ENCODE measurements at places on chromosomes 4 and X. TPM values are rescaled to one million over a fixed set of nuclear protein-coding genes. Genes with fewer than 3 reads are reported as not detected.

DNA sequence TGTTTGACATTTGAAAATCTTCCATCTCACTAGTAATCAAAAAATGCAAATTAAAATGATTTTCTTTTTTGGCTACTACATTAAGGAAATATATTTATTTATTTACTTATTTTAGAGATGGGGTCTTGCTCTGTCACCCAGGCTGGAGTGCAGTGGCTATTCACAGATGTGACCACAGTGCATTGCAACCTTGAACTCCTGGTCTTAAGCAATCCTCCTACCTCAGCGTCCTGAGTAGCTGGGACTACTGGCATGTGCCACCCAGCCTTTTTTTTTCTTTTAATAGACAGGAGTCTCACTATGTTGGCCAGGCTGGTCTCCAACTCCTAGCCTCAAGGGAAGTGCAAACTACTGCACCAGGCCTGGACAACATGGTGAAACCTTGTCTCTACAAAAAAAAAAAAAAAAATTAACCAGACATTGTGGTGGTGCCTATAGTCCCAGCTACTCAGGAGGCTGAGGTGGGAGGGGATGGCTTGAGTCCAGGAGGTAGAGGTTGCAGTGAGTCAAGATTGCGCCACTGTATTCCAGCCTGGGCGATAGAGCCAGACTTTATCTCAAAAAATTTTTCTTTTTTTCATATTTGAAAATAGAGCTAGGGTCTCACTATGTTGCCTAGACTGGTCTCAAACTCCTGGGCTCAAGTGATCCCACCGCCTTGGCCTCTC lies 4.4 kb upstream of the SMIM14 start:
- no peak for DNase-seq

- no peak for DNase-seq
Measured at GRCh38 chr4:118270492-118270891, 82.3 kb downstream of the PRSS12 start.

ZCCHC18 gene
- total RNA-seq, result 0.88 TPM

DNA sequence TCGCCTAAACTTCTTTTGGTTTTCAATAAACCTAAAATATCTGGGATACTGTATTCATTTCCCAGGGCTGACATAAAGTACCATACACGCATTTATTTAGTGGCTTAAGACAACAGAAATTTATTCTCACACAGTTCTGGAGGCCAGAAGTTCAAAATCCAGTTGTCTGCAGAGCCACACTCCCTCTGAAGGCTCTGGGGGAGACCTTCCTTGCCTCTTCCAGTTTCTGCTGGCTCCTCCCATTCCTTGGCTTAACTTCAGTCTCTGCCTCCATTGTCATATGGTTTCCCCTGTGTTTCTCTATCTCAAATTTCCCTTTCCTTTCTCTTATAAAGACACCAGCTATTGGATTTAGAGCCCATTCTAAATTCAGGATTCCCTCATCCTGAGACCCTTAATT lies 44.4 kb downstream of the NR3C2 start:
- DNase-seq, result no peak

- peak; percentile 4 for DNase-seq
Measured at GRCh38 chr4:73213916-73214653, 44.5 kb downstream of the ANKRD17 start.

DNA sequence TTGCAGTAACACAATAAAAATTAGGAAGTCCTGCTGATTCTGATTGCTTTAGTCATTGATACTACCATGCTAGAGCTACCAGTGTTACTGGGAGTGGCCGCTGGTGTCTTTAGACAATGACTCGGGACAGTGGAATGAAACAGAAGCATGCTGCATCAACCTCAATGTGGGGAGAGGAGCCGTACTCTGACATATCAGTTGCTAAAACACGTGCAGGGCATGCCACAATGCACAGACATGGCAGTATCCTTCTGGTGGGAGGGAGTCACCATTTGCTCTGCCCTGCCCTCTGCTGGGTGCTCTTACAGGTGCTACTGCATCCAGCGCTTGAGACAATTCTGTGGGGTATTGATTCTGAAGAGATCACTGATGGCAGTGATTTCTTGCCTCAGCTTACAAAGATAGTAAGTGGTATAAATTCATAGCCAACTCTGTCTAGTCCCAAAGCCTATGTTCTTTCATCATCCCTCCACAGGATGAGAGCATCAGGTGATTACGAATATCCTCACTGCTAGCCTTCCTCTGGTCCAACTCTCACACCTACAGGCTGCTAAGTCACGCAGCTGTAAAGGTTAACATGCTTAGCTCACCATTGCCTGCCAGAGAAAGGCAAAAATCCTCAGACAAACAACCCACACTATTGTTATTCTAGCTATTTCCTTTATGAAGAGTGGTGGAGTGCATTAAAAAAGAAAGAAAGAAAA lies 43.7 kb downstream of the NSG1 start:
- DNase-seq, result peak; percentile 11

GRCh38 chr4:78336093-78336943 lies 215.3 kb upstream of the ANXA3 start:
- no peak for DNase-seq

CNGA1 gene
- total RNA-seq, result not detected

RENBP gene
- total RNA-seq, result 4.9 TPM

GRCh38 chrX:152658302-152658701 lies 20.6 kb downstream of the GABRQ start:
- DNase-seq, result no peak

DNA sequence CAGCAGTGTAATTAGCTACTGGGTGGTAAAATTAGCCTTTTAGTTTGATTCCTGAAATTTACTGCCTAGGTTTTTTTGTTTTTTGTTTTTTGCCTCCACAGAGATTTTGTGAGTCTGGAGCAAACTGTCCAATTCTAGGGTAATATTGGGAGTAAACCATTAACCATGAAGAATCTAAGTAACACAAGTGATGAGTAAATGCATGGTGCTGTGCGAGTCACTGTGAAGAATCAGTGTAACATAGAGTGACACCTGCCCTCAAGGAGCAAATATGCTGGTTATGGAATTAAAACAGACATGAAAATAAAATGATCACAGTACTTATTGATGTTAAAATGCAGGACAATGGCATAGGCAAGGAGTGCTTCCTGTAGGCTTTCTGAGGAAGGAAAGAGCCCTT lies 60.1 kb downstream of the LRP2BP start:
- DNase-seq, result no peak

SOX3 gene
- not detected for total RNA-seq

- DNase-seq, result no peak
Measured at GRCh38 chrX:78658845-78659744, at the start of gene RTL3. RTL3 (minus strand) TSS chrX:78659328; CDS start chrX:78658420, 908 bp downstream.

DNA sequence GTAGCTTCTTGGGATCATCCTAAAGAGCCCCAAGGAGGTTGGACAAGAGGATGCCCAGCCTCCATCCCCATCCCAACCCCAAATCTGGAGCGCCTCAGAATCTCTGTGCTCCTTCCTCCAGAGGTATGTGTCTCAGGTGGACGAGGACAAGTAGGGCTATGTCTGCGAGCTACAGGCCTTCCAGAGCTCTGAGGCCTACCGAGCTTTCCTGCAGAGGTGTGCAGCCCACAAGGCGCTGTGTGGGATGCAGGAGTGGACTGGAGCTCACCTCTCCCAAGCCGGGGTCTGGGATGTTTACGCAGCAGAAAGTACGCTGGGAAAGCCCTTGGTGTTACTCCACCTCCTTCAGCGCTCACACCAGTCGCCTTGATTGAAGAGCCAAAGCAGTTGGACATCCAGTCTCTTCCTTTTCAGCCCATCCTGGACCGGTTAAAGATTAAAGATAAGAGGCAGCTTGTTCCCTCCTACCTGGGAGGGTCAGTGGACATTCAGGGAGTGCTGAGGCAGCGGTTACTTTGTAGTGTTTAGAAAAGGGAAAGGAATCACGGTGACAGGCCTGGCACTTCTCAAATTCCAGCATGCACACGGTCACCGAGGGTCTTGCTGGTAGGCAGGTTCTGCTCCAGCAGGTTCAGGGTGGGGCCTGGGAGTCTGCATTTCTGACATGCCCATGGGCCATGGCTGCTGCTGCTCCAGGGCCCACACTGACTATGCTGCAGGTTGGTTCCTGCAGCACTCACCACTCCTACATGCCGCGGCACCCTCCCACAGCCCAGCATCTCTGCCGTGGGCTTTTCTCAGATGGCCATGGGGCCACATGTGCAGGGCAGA lies 29.5 kb upstream of the JAKMIP1 start:
- DNase-seq, result no peak

CSAG3 gene
- not detected for total RNA-seq

DNA sequence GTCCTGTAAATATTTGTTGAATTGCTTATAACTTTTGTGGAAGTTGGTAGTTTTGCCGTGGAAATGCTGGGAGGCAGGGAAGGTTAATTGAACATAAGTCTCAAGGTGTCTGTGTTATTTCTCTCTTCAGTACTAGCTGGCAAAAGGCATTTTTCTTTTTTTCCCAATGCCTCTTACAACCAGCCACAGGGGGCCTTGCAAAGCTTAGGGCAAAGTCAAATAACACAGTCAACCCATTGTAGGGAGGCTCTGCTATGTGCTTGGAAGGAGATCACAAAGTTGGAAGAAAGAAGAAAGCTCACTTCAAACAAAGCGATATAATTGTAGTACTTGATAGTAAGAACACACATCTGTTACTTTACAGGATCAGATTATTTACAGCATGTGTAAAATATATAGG lies 802.6 kb downstream of the PDHA2 start:
- no peak for DNase-seq

GRCh38 chr4:10093271-10093621 lies 23.4 kb downstream of the WDR1 start:
- no peak for DNase-seq

DNA sequence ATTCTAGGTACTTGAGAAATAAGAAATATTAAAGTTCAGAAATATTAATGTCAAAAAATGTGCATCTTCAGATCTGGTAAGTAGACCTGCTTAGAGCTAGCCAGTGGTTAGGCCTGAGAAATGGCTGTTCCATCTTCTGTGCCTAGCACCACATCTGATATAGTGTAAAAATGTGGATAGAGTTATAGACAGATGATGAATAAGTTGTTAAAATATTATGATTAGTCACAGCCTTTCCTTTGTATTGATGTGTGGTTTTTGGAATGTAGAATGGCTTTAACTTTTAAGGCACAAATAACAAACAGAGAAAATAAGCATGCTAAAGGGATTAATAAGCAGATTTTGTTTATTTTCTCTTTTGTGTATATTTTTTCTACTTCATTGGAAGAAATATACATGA lies 133.5 kb upstream of the NUDT6 start:
- DNase-seq, result no peak

ODAM gene
- total RNA-seq, result not detected

- no peak for DNase-seq
Measured at GRCh38 chrX:3963980-3964379, 250.5 kb upstream of the PRKX start.

LINC00632 gene
- total RNA-seq, result 0.46 TPM

DNA sequence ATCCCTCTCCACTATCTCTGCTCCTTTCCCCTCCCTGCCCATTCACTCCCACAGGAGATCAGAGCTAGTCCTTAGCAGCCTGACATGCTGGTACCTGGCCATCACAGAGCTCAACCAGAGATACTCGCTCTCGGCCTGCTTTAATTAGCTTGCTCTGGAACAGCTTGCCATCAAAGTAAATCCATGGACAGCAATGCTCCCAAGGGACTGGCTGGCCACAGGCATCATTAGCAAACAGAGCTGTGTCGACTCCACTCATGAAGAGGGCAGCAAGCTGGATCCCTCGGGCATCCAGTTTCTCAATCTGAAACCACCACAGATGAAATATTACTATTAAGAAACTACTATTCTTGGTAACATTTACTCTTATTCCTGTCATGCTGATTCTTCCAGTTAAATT lies 43.4 kb upstream of the PHF8 start:
- no peak for DNase-seq

DNA sequence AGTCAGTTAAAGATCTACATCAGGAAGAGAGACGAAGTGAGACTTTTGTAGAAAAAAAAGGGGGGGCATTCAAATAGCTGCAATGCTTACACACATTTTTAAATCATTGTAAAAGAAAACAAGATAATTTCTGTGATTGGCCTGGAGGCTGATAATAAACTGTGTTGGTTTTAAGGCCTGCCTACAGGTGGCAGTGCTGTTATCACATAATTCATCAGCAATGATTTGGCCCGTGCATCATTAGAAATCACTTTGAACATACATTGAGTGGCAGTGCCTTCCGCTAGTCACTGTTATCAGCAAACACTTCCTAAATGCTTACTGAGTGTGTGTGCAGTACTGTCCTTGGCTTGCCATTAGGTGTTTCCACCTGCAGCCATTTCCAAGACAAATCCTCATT lies 831.9 kb downstream of the TRIML1 start:
- no peak for DNase-seq

DNA sequence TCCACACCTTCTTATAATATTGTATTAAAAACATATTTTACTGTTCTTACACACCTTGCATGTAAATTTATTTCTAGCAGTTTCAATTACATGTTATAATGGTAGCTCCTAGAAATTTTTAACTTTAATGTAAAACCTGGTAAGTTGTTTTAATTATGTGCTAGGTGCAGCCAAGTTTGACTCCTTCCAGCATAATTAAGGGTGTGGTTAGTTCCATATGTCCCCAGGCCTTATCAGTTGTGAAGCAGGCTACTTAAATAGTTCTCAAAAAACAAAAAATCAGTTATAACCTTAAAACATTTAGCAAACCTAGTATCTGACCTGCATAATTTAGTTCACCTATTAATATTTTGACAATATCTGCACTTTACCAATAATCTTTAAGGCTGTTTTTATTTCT lies 26.9 kb upstream of the PASD1 start:
- no peak for DNase-seq

GRCh38 chrX:39946822-39947221 lies 150.9 kb downstream of the BCOR start:
- no peak for DNase-seq

- DNase-seq, result no peak
Measured at GRCh38 chrX:47156611-47157520, 11.8 kb downstream of the RBM10 start.

DNA sequence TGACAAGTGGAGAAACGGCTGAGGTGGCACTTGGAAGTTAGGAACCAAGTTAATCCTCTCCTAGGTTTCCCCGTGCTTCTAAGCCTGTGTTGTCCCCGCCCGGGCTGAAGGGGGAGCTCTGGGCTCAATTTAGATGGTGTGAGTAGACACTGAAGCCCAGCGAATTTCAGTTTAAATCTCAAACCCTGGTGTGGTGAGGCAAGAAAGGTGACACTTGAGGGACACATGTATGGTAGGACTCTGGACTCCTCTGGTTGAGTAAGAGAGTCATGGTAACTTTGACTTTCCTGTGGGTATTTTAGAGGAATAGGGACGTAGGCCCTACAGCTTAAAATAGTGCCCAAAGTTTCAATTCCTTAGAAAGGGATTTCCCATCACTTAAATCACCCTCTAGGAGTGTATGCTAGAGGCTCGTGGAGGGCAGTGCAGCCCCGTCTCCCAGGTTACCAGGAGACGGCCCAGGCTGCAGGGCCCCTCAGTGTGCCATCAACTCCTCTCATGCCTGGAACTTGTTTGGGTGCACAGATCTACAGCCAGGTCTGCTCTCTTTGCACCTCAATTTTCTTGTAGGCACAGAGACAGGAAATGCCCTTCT lies 24.0 kb downstream of the HAND2 start:
- no peak for DNase-seq

GRCh38 chr4:113012786-113013185 lies 36.7 kb upstream of the ANK2 start:
- no peak for DNase-seq
